ENCODE measurements at places on chromosomes 2 and 18.
A peak's percentile ranks its signal among the peaks of the same experiment; 100 is the strongest.

GRCh38 chr2:15784886-15785801 is 155.2 kb upstream of the MYCN start:
- DNase-seq, result no peak

- no peak for DNase-seq
These were observed 263.5 kb upstream of the PXDN start for GRCh38 chr2:2007551-2008501.

GRCh38 chr2:159706385-159706980 is 5.8 kb upstream of the MARCHF7 start:
- DNase-seq, result no peak

GRCh38 chr18:12593866-12594265 is 64.0 kb downstream of the SPIRE1 start:
- DNase-seq, result no peak

- no peak for DNase-seq
These were observed 138.5 kb downstream of the DYM start for GRCh38 chr18:49321797-49322461.

GRCh38 chr18:57630754-57631595 is 9.3 kb upstream of the NARS1 start:
- DNase-seq, result no peak

GRCh38 chr2:177282181-177282641 is 17.7 kb upstream of the NFE2L2 start:
- DNase-seq, result no peak

GRCh38 chr18:2856547-2857170 is 9.9 kb downstream of the EMILIN2 start:
- DNase-seq, result no peak

DNA sequence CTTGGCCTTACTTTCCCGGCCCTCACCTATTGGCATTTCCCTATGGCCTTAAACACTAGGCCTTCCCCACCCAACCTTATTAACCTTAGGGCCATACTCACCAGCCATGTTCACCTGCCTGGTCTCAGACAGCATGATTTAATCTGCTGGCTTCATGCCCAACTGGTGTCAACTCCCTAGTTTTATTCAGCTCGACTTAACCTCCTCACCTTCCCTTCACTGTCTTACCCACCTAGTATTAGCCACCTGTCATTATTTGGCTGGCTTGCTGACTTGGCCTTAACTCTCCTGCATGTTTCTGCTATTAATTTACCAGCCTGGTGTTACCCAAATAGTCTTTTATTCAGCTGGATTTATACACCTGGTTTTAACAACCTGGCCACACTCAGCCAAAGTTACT is 136.0 kb upstream of the ZSWIM2 start:
- no peak for DNase-seq

- DNase-seq, result no peak
These were observed 42.2 kb upstream of the DSC1 start for GRCh38 chr18:31204833-31205232.

GRCh38 chr2:223169830-223170605 is 118.0 kb downstream of the KCNE4 start:
- DNase-seq, result no peak

GRCh38 chr2:203582468-203582867 is 47.4 kb upstream of the RAPH1 start:
- no peak for DNase-seq

- DNase-seq, result no peak
These were observed 564.7 kb upstream of the PIK3C3 start for GRCh38 chr18:41390309-41390708.

- DNase-seq, result no peak
These were observed 48.9 kb downstream of the DYNC1I2 start for GRCh38 chr2:171735991-171736710.

DNA sequence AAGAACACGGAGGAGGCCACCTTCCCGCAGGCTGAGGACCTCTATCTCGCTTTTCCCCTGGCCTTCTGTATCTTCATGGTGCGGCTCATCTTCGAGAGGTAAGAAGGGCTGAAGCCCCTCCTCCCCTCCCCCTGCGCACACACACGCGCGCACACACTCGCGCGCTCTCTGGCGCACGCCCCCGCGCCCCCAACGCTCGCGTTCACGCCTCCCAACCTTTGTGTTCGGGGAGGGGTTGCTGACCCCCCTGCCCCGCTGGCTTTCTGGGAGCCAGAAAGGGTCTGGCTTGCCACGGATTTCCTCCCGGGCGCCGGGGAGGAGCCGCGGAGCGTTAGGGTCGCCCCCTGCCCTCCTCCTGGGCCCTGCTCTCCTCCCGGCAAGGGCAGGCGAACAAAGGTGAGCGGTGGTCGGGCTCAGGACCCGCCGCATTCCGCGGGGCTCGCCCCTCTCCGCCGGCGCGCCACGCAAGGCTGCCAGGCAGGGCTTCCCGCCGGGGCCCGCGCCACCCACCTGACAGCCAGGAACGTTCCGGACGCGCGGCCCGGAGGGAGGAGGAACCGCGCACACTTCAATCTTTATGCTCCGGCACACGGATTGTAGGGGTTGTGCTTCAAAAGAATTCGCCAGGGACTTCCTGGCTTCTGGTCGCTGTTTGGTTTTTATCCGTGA is 583 bp downstream of the CERS6 start:
- peak; percentile 75 for DNase-seq

DNA sequence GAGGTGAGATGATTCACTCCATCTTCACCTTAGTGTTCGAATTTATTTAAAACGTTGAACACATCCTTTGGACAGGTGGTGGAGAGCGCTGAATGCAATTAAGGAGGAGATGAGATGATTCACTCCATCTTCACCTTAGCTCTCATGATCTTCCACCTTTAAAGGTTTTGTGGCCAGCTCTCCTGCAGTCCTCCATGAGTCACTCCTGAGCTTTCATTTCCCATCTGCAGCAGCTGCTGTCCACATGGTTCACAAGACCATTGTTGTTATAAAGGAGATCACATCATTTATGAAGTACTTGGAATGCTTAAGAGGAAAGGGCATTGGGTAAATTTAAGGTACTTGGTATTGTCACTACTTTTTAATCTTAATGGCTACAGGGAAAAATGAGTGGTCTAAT is 298.5 kb downstream of the PAX3 start:
- no peak for DNase-seq

GRCh38 chr2:54454548-54455130 is 1.5 kb upstream of the SPTBN1 start:
- peak; percentile 62 for DNase-seq

GRCh38 chr2:144516411-144516980 is 3.4 kb downstream of the ZEB2 start:
- no peak for DNase-seq

GRCh38 chr2:161158882-161159281 is 1.3 kb upstream of the TANK start:
- no peak for DNase-seq

DNA sequence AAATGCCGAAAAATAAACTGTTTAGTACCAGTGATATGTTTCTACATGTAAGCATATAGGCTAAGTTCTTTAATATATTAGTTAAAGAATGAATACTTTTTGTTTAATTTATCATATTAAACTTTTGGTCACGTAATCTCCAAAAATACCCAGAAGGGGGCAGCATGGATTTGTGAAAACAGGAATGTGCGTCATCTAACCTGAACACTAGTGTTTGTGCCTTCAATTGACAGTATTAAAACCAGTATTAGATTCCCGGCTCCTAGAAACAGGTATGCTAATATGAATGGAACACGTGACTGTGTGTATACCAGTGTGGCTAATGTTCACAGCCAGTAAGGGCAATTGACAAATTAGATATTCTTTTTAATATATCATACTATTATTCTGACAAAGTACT is 51.8 kb downstream of the WDR7 start:
- peak; percentile 68 for DNase-seq

GRCh38 chr2:21561965-21562364 is 438.2 kb downstream of the TDRD15 start:
- no peak for DNase-seq

- DNase-seq, result no peak
These were observed 667.2 kb downstream of the ZEB2 start for GRCh38 chr2:143852759-143853158.

- DNase-seq, result no peak
These were observed 19.8 kb downstream of the ADD2 start for GRCh38 chr2:70748002-70748784.

- DNase-seq, result no peak
These were observed 208.5 kb upstream of the ACVR2A start for GRCh38 chr2:147636238-147636882.

DNA sequence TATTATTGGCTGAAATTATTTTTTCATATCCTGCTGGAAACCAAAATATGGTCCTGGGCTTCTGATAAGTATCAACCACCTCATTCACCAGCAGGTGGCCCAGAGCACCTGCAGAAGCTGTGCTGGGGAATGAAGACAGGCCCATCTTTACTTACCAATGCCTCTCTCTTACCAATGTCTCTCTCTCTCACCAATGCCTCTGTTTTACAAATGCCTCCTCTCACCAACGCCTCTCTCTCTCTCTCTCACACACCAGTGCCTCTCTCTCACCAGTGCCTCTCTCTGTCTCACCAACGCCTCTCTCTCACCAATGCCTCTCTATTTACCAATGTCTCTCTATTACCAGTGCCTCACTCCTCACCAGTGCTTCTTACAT is 2.3 kb upstream of the MAL start:
- DNase-seq, result peak; percentile 22

DNA sequence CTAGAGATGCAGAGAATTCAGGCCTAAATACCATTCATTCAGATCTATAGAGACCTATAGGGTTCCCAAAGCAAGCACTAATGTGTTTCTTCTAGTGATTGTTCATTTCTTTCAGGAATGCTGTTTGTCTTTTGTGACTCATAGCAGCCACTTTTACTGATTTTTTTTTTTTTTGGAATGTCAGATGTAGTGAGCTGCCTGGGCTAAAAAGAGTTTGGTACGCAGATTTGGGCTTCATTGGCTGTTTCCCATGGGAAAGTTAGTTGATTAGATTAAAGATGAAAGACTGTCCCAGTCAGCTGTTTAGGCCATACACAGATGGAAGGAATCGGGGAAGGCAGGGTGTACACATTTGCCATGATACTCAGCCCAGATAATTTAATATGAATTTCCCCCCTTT is 87.6 kb downstream of the CDC42EP3 start:
- no peak for DNase-seq

DNA sequence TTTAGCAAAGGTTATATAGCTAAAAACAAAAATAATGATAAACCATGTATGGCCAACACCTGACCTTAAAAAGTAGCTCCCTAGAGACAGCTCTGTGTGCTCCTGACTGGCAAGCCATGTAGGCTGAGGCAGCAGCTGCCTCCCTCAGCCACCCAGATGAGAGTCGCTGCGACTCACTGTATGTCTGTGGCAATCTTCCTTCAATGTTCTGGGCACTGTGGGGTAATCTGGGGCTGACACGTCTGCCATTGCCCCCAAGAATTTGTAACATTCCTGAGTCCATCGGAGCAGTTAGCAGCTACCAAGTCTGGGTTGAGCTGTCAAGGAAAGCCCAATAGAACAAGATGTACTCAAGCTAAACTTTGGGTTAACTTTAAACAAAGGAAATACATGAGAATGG is 106.4 kb upstream of the DAPL1 start:
- no peak for DNase-seq

GRCh38 chr2:145652036-145652435 is 1132.1 kb upstream of the ZEB2 start:
- DNase-seq, result no peak

GRCh38 chr2:30629866-30630265 is 177.4 kb downstream of the CAPN13 start:
- no peak for DNase-seq

Data from NCI-H526 treated with DMSO at 0.1 percent for 48 hours (cell line).